NCI-H510A (cell line): ENCODE measurements at places on chromosomes 7 and 10.

DNA sequence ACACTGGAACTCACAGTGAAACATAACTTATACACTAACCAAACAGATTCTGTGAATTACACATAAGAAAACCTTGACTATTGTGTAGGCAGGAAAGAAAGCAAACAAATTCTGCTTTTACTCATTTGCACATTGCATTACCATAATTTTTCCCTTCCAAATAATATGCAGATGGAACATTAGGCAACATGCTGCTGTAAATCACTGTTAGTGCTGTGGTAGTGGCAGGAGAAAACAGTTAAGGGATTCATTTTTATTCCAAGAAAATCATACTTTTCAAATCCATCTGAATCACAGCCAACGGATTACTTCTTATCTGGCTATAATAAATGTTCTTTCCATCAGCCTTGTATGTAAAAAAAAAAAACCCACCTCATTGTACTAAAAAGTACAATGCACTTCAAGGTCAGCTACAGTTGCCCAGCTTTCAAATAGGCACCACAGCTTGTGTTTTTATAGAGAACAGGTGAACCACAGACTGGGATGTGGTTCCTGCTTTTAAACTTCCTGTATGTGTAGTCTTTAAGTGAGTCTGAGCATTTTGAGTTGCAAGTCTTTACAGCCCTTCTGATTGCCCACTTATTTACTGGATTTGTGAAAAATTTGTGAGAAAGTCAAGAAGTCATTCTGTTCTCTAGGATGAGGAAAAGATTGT, 590.0 kb upstream of the SEMA3D start:
- DNase-seq, result no peak

DNA sequence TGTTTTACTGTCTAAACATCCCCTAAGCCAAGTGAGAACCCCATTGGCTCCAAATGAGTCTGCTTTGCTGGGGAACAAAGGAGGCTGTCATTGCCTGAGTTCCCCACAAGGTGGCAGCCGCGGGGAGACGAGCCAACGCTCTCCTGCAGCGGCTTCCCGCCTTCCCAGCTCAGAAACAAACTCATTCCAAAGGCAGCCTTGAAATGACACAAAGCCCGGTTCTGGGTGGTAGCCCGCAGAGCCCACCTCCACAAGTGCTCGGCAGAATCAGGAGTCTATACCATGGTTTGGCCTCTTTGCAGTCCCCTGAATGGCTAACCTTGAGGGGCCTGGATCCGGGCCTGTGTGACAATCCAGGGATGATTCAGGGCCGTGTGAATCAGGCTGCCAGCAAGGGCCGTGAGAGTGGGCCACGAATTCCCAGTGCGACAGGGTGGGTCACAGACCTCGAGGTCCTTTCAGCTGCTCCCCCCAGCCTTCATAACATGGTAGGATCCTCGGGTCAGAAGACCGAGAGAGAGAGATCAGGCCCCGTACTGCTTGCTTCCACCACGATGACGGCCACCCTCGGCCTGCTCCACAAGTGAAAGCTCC, 79.7 kb downstream of the DLG5 start:
- DNase-seq, result no peak

DNA sequence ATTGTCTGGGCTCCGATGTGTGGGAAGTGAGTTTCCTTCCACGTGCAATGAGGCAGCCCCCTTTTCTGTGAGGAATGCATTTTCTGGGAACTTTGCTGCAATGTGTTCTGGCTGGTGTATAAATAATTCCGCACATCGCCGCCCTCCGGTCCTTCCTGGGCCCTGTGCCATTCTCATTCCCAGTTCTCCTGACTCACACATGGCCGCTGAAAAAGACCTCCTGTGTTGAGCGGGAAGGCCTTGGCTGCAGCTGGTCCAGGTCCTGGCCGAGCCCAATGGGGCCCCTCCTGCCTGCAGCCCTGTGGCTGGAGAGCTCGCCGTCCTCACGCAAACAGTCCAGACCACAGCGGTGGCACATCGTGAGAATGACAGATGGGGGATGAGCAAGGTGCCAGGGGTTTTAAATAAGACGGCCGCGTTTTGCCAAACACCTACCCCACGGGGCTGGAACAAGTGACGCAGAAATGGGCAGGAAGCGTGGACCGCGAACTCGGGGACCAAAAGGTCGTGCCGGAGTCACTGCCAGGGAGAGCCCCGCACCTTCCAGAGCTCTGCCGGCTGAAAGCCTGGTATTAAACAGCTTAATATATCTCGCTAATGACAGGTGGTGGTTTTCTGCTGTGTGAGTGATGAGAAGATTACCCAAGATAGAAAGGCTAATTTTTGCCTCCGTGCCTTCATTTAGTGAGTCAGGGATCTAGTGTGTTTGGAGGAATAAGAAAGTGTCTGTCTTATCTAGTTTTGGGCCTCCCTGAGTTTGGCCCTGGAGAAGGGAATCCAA, 37.0 kb downstream of the FAM20C start:
- no peak for DNase-seq

DNA sequence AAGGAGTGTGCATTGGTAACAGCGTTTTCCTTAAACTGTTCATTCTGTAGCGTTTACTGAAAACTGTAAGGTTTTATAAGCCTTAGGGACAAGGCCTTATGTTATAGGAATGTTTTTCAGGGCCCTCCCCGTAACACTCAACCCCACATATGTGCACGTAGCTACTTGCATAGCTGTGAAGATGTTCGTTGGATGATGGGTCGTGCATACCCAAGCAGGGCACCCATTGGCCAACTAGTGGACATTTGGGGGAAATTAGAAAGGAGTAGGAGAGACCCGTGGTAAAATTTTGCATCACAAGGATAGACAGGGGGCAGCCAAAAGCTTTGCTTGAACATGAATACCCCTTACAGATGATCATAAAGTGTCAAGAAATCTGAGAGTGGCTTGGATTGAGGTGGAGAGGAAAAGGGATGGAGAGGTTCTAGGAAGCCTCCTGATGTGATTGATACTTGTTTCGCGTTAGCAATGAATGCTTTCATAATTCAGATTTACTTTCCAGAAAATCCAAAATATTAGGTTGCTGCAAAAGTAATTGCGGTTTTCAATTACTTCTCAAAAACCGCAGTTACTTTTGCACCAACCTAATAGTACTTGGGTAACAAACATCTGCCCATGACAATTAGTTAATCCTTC, 878 bp downstream of the SEC61A2 start:
- no peak for DNase-seq

DNA sequence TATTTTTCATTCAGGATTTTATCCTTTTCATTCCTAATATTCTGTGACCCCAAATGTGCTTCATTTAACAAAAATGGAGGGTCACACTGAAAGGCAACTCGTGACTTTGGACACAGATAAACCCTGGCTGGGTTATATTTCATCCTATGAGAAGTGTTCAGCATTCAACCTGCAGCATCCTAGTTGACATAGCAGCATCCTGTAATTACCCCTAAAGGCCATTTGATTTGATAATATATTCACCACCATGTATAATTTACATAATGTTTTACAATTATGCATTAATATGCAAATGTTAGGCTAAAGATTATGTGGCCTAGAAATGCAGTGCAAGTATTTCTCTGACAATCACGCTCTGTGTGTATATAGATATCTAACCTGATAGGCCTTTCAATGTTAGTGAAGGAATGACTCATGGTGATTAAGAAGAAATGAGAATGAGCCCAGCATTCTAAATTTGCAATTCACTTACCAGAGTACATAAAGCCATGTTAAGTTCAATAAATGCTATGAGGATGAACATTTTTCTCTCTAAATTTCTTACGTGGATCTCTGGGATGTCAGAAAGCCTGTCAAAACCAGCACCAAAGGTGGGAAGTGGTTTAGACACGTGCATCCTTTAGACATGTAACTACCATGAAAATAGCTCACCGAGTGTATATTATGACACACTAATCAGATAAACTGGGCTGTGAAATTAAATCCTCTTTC, 337.7 kb upstream of the AOAH start:
- no peak for DNase-seq

DNA sequence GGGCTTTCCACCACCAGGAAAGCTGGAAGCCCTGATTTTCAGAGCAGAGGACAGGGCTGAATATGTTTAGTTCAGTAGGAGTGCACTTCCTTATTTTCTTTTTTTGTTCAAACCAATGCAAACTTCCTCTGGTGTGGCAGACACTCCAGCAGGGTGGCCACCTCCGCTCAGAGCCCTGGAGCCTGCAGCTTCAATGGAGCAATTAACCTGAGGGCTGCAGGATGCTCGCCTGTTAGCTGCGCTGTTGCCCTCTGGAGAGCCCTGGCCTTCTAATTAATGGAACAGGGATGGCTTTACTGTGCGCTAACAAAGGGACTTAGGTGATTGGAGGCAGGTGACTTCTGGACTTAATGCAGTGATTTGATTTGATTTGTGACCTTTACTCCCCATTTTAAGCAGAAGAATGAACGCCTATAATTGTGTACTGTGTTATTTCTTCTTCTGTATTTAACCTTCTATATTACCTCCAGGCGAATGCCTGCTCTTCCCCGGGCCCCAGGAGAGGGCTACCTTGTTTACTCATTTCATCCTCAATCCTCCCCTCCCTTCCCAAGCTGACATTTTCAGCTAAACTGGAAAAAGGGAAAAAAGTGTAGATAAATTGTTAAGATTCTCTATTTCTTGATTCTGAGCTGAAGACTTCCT, 123.0 kb upstream of the CTBP2 start:
- DNase-seq, result peak; percentile 23
